ENCODE measurements at places on chromosomes 7 and 10. TPM values are rescaled to one million over a fixed set of nuclear protein-coding genes. Genes with fewer than 3 reads are reported as not detected.
A peak's percentile ranks its signal among the peaks of the same experiment; 100 is the strongest.

Gene SEMA3A
- total RNA-seq: 44.4 TPM

Gene LRIT1
- not detected for total RNA-seq

Gene SLC26A3
- total RNA-seq: not detected

Gene ZNF398
- 21.9 TPM for total RNA-seq

Gene PIP
- total RNA-seq: not detected

Gene FAM20C
- total RNA-seq: 17.8 TPM

Gene CROT
- 20.5 TPM for total RNA-seq

Gene EN2
- not detected for total RNA-seq

DNA sequence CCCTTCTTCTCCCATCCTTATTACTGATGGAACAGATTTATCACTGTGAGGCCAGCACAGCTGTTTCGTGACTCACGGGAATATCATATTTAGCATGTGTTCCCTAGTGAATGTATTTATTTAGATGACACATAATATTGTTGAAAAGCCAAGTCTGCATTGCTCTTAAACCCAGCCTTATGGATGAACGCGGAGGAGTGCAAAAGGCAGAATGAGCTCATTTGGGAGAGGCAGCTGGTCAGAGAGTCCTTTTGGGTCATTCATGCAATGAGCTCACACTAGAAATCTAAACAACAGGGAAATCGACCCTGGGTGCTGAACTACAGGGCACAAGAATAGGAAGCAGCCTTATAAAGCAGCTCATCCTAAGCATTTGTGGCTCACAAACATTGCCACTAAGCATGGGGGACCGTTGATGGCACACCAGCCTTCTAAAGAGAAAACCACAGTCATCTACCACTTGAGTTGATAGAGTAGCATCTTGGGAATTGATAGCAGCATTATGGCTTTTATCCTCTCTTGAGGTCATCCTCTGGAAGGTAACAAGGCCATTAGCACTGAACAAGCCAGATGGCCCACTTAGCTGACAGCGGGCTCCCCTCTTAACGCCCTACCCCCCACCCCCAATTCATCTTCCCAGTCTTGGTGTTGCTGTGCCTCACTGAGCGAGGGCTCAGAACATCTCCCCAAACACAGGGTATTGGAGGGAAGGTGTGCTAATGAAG is 32.9 kb upstream of the SDK1 start:
- H3K36me3 ChIP-seq: no peaks in the 10 kb centered on the region
- no peak for DNase-seq
- H3K27me3 ChIP-seq: no peaks in the 10 kb centered on the region
- H3K27ac ChIP-seq: no peak overlapping the region
- H3K4me1 ChIP-seq: peaks cover 14% of the 10 kb centered on the region

DNA sequence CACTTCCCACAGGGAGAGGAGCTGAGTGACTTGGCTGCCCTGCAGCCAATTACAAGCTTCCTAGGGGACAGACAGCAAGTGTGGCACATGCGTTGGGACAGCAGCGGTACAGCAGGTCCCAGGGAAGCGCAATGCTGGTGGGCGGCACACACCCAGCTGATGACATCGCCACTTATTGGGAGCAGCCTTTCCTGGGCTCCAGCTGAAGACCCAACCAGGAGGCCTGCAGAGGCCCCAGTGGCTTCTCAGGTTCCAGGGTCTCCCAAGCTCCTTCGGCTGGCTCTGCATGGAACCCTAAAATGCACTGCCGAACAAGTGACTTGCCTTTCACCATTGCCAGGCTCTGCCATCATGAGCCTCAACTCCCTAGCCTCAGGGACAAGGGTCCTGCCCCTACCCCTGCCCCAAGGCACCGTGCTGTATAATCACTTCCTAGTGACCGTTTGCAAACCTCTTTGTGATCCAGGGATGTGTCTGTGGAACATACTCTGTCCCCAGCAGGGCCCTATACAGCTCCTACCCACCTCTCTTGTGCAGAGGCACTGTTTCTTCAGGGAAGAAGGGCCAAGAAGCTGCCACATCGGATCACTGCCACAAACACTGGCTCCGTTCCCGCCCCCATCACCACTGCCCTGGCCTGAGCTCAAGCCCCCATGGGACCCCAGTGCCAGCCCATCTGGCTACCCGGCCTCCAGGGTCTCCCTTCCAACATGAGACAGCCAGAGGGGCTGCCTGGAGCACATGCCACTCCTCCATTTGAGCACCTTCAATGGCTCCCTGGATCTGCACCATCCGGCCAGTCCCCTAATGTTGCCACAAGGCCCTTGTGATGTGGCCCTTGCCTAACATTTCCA is 19.3 kb upstream of the SLIT1 start:
- H3K27ac ChIP-seq: no peak overlapping the region
- no peaks in the 10 kb centered on the region for H3K36me3 ChIP-seq
- no peaks in the 10 kb centered on the region for H3K4me1 ChIP-seq
- no peak for DNase-seq
- peaks cover 55% of the 10 kb centered on the region for H3K27me3 ChIP-seq

DNA sequence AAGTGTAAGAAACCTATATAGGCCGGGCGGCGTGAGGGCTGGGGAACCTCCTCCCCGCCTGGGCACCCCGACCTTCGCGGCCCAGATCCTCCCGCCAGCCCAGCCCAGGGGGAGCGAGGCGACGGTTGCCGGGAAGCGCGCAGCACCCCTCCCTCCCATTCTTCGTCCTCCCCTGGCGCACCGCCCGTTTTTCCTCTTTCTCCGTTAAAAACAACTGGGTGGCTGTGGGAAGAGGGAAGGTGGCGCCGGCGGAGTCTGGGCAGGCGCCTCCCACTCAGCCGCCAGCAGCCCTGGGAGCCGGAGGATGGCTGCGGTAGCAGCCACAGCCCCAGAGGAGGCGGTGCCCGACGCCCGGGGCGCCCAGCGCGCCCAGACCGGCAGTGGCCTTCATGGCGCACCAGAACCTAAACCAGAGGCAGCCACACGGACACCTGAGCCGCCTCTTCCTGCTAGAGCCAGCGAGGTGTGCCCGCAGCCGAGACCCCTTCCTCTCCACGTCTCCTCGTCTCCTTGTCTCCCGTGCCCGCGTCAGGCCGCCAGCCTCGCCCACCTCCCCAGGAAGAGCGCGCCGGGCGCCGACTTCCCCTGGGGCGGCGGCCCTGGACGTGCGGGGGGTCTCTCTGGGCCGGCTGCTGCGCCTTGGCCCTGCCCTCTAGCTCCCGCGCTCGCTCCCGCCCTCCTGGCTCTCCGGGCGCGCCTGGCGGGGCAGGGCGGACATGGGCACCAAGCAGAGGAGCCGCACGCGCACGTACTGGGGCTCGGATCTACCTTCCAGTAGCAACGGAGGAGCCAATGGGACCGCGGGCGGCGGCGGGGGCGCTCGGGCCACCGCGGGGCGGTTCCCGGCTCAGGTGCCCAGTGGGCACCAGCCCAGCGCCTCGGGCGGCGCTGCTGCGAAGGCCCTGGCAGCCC is 32.8 kb upstream of the SFTPD start:
- peak overlapping the region; percentile 77 for H3K27ac ChIP-seq
- H3K36me3 ChIP-seq: peaks cover 2% of the 10 kb centered on the region
- DNase-seq: peak; percentile 54
- peak overlapping the region; percentile 70 for H3K4me3 ChIP-seq
- H3K4me1 ChIP-seq: peaks cover 54% of the 10 kb centered on the region

DNA sequence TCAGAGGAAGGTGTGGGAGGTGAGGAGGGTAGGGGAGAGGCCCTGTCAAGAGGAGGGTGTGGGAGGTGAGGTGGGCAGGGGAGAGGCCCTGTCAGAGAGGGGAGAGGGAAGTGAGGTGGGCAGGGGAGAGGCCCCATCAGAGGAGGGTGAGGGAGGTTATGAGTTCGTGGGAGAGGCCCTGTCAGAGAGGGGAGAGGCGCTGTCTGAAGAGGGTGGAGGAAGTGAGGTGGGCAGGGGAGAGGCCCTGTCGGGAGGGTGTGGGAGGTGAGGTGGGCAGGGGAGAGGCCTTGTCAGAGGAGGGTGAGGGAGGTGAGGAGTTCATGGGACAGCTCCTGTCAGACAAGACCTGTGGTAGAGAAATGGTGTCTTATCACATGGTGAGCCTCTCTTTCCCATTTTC is 74.4 kb downstream of the INPP5A start:
- peak overlapping the region; percentile 92 for H3K27ac ChIP-seq
- H3K4me3 ChIP-seq: no peak overlapping the region

GRCh38 chr7:96121752-96122151 is 200.1 kb downstream of the SLC25A13 start:
- H3K4me1 ChIP-seq: peaks cover 76% of the 10 kb centered on the region
- H3K27me3 ChIP-seq: no peaks in the 10 kb centered on the region
- H3K27ac ChIP-seq: peak overlapping the region; percentile 68
- DNase-seq: no peak
- no peaks in the 10 kb centered on the region for H3K36me3 ChIP-seq

DNA sequence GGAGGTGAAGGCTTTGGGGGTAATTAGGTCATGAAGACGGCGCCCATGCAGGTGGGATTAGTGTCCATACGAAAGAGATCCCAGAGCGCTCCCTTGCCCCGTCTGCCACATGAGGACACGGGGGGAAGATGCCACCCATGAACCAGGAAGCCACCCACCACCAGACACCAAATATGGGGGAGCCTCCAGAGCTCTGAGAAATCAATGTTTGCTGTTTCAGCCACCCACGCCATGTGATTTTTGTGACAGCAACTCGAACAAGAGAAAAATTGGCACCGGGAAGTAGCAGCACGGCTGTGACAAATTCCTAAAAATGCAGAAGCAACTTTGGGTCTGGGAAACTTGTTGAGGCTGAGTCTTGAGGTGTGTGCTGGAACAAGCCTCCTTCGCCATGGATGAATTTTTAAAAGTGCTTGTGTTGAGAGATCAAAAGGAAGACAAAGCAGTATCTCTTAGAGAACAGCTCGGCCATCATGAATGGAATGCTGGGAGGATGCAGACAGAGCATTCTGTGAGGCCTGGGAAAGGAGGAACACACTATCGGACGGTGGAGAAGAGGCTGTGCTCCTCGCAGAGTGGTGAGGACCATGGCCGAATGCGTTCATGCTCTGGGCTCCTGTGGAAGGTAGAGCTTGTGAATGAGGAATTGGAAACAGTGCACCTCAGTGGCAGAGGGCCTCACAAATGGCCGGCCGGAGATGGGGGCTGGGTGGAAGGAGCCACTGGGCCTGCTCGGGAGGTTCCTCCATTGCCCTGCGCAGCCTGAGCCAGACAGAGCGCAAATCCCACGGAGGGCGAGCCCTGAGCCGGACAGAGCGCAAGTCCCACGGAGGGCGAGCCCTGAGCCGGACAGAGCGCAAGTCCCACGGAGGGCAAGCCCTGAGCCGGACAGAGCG is 277.5 kb downstream of the PTPRN2 start:
- H3K36me3 ChIP-seq: peaks cover 3% of the 10 kb centered on the region
- no peaks in the 10 kb centered on the region for H3K4me1 ChIP-seq
- H3K4me3 ChIP-seq: no peak overlapping the region
- H3K27ac ChIP-seq: no peak overlapping the region
- no peaks in the 10 kb centered on the region for H3K27me3 ChIP-seq
- no peak for DNase-seq

DNA sequence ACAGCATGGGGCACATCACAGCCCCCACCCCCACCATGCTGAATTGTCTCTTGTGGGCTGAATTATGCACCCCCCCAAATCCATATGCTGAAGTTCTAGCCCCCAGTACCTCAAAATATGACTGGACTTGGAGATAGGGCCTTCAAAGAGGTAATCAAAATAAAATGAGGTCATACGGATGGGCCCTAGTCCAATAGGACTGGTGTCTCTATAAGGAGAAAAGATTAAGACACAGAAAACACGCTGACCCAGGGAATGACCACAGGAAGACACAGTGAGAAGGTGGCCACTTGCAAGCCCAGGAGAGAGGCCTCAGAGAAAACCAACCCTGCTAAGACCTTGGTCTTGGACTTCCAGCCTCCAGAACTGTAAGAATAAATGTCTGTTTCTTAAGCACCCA is 106.4 kb upstream of the ARID5B start:
- no peaks in the 10 kb centered on the region for H3K27me3 ChIP-seq
- no peak overlapping the region for H3K4me3 ChIP-seq
- H3K27ac ChIP-seq: no peak overlapping the region
- DNase-seq: no peak
- peaks cover 16% of the 10 kb centered on the region for H3K4me1 ChIP-seq

DNA sequence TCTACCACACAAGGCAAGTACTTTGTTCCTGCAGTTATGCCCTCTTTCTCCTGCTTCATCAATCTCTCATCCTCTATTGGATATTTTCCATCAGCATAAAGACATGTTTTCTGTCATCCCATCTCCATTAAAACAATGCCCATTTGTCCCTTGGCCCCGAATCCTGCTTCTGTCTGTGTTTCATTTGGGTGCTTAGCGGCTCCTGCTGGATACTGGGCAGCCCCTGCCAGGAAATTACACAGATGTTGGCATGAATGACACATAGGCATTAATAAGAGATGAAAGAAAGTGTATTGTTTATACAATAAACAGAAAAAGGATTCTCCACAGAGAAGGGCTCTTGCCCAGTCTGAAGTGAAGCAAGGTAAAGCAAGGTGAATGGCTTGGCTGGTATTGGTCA is 765.3 kb downstream of the REEP3 start:
- no peaks in the 10 kb centered on the region for H3K36me3 ChIP-seq
- H3K27me3 ChIP-seq: peaks cover 20% of the 10 kb centered on the region
- DNase-seq: no peak

GRCh38 chr7:22219036-22219435 is 137.9 kb downstream of the RAPGEF5 start:
- peaks cover 25% of the 10 kb centered on the region for H3K4me1 ChIP-seq
- H3K27ac ChIP-seq: no peak overlapping the region
- peaks cover 11% of the 10 kb centered on the region for H3K36me3 ChIP-seq
- no peak overlapping the region for H3K4me3 ChIP-seq
- DNase-seq: no peak

- H3K27me3 ChIP-seq: no peaks in the 10 kb centered on the region
- H3K4me3 ChIP-seq: no peak overlapping the region
- no peaks in the 10 kb centered on the region for H3K4me1 ChIP-seq
- no peak overlapping the region for H3K27ac ChIP-seq
Observed at GRCh38 chr10:19325581-19325980, 277.0 kb downstream of the MALRD1 start.

DNA sequence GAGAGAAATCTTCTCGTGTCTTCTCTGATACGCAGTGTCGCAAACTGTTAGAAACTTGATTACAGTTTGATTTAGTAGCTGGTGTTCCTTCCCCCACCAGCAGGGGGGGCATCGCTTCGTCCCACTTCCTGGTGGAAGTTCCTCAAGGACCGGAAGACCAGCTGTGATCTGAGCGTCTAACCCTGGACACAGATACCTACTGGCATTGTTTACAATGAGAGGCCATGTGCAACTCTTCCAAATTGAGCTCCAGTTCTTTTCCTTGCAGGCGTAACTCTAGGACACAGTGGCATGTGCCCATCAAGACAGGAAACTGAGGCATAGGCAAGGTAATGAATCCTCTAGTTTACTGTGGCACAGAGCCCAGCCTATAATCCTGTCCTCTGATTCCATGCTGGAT is 219.0 kb downstream of the CCDC3 start:
- no peak overlapping the region for H3K4me3 ChIP-seq
- H3K27ac ChIP-seq: peak overlapping the region; percentile 60
- no peaks in the 10 kb centered on the region for H3K36me3 ChIP-seq
- H3K27me3 ChIP-seq: no peaks in the 10 kb centered on the region
- DNase-seq: no peak
